ENCODE measurements at places on chromosomes 16 and 17. TPM values are rescaled to one million over a fixed set of nuclear protein-coding genes. Genes with fewer than 3 reads are reported as not detected.

Gene ARRB2
- total RNA-seq, result 23.4 TPM

Gene CRISPLD2
- total RNA-seq, result 23.5 TPM

- no peak for DNase-seq
Observed at GRCh38 chr17:40678902-40679522, 14.0 kb upstream of the KRT222 start.

Gene ZFHX3
- total RNA-seq, result 8.3 TPM

Gene UNC13D
- total RNA-seq, result 10.6 TPM

DNA sequence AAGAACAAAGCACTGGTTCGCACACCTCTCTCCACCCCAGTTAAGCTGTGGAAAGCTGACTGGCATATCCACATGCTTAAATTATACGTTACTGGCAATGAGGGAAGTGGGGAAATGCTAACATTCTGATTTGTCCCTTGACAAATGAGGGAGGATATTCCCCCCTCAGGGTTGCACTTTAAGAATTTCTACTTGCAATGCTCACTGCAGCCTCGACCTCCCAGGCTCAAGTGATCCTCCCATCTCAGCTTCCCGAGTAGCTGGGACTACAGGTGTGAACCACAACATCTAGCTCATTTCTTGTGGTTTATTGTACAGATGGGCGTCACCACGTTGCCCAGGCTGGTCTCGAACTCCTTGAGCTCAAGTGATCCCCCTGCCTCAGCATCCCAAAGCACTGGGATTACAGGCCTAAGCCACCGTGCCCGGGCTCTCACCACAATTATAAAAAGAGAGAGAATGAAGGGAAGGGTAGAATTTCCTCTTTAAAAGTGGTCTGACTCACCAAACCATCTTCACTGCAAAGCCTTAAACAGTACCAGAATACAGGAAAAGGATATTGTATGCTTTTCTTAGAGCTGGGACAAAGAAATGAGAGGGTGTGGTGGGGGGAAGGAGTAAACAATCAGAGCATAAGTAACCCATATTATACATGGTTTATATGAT is 38.9 kb downstream of the KANSL1 start:
- DNase-seq, result no peak

- DNase-seq, result peak; percentile 69
Observed at GRCh38 chr17:39579318-39580081, 28.2 kb downstream of the NEUROD2 start.

- DNase-seq, result no peak
Observed at GRCh38 chr16:80123189-80123588, 417.6 kb upstream of the DYNLRB2 start.

GRCh38 chr16:78890373-78890895 is 710.1 kb downstream of the MAF start:
- DNase-seq, result no peak

DNA sequence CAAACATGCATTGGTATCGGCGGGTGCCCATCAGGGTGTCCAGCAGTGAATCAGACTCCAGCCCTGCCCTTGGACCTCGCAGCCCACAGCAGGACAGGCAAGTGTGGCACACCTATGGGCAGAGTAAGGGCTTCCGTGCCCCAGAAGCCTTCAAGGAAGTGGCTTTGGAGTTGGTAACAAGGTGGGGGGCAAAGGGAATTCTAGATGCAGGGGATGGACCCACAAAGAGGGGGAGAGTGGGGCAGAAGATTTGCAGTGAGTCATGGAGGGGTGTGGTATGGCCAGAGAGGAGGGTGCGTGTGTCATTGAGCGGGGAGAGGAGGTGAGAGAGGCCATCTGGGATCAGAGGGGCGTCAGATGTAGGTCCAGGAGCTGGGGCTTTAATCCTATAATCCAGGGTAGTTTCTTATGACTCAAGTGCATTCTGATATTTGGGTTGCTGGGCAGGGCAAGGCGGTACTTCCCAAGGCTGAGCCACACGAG is 8.5 kb upstream of the SPNS2 start:
- DNase-seq, result no peak

DNA sequence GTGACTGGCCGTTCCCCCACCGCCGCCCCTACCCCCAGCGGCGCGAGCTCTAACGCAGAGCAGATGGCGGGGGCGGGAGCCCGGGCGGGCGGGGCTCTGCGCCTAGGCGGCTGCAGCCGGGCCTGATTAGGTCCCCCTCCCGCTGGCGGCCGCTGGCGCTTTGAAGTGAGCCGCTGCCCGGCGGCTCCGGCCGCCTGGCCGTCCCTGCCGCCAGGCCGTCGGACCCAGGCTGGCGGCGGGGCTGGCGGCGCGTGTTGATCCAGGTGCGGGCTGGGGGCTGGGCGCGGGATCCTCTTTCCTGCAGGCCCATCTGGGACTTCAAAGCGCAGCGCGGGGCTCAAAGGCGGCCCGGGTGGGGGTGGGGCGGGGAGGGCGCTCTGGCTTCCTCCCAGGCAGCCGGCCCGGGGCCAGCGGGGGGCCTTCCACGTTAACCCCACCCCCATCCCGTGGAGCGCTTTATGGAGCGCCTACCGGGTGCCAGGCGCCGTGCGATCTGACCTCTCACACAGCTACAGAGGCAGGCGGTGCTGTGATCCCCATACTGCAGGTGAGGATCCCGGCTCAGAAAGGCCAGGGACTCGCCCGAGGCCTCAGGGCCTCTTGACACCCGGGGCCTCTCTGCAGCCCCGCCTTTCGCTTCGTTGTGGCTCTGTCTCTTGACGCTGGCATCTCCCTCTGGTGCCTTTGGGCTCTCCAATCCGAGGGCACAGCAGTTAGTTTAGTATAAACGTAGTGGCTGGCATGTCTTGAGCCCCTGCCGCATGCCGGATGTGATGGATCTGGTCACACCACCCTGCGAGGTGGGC is 80.0 kb upstream of the NKD1 start:
- no peak for DNase-seq

GRCh38 chr17:81716674-81716996 is 4.6 kb downstream of the SLC25A10 start:
- no peak for DNase-seq

GRCh38 chr17:58083491-58084316 is 485 bp downstream of the DYNLL2 start:
- peak; percentile 82 for DNase-seq

Gene TMEM100
- total RNA-seq, result 15.5 TPM

Gene ABCC6
- total RNA-seq, result 1.5 TPM

- DNase-seq, result no peak
Observed at GRCh38 chr16:10607157-10607556, 26.8 kb upstream of the EMP2 start.

Gene LCMT1
- 32.1 TPM for total RNA-seq

DNA sequence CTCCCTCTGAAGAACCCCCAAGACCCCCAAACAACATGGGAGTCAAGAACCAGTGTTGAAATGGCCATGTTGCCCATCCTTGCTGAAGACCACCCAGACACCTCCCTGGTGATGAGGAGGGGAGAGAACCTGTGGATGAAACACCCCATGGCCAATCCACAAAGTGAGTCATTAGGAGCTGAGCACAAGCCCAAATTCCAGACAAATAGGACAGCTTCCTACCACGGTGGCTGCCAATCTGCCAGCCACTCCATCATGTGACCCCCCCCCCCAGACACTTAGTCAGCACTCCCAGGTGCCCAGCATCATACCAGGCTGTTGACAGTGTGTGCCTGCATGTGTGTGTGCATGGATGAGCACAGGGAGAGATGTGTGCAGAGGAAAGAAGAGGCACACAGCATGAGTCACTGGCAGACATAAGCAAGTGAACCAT is 26.4 kb upstream of the RPL38 start:
- no peak for DNase-seq

Data from Right ventricle myocardium superior (tissue), 1 donor.